B cell (primary cell): ENCODE measurements at places on chromosomes 11 and 22. TPM values are rescaled to one million over a fixed set of nuclear protein-coding genes. Genes with fewer than 3 reads are reported as not detected.
A peak's percentile ranks its signal among the peaks of the same experiment; 100 is the strongest.

- DNase-seq = no peak
These were observed 2.0 kb upstream of the TESMIN start for GRCh38 chr11:68753300-68753699.

Gene DDI1
- not detected in 2 replicates for total RNA-seq

DNA sequence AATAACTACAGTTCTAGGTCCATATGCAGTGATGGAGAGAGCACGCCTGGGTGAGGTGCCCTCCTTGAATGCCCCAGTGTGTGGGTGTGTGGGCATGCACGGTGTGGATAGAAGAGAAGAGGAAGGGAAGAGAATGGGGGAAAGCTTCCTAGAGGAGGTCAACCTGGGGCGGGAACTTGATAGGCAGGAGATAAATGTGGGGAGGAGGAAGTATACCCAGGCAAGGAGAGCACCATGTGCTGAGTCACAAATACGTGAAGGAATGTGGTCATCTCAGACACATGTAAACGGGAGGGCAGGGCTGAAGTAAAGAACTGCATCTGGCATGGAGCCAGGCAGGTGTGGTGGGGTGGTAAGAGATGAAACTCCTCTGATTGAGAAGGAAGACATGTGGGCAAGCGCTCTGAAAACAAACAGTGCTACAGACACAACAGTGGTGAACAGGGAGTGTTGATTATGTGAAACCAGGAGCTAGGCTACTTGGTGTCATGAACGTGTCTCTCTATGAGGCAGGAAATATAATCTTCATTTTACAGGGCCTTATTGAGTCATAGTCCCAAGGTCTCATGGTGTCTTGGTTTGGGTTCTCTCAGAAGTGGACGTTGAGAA lies 61.5 kb upstream of the EED start:
- DNase-seq = no peak

Gene OR8G5
- not detected in 2 replicates for total RNA-seq

- peak; percentile 84 for DNase-seq
These were observed 11.0 kb downstream of the RBFOX2 start for GRCh38 chr22:36017651-36018091.

Gene PRR33
- not detected in 2 replicates for total RNA-seq

GRCh38 chr11:95794086-95794485 lies 3.8 kb downstream of the CEP57 start:
- DNase-seq = no peak

Gene OR8B8
- total RNA-seq = not detected in 2 replicates

DNA sequence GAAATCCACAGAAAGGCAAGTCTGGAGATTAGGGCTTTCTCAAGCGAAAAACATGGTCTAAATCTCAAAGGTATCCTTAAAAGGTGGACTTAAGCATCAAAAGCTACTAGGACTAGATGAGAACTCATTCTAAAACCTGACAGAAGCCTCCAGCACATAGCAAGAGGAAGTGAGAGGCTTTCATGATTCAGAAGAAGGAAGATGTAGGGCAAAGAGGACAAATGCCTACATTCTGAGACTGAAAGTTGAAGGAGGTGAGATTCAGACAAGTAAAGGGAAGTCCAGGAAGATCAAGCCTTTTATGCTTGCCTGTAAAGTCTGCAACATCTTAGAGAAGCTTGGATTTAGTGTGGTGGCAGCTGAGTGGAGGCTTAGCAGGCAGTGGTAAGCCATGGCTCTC lies 98.9 kb downstream of the PGR start:
- DNase-seq = peak; percentile 14

Gene GLYATL2
- not detected in 2 replicates for total RNA-seq

GRCh38 chr11:35303596-35304385 lies 115.6 kb downstream of the SLC1A2 start:
- DNase-seq = no peak

Gene PIK3IP1
- total RNA-seq = 89.2 and 92.9 TPM in 2 replicates

Gene ADM
- 5.6 and 10.4 TPM in 2 replicates for total RNA-seq

GRCh38 chr22:46812788-46813187 lies 50.3 kb downstream of the TBC1D22A start:
- no peak for DNase-seq

Gene FGF19
- total RNA-seq = not detected in 2 replicates

- DNase-seq = no peak
These were observed 20.7 kb downstream of the ATG16L2 start for GRCh38 chr11:72834905-72835304.
